GM23248 (cell line): ENCODE measurements at places on chromosomes 6 and 20.

GRCh38 chr6:149806127-149806526, 56.6 kb downstream of the PCMT1 start:
- H3K27me3 ChIP-seq: no peaks in the 10 kb centered on the region
- H3K4me1 ChIP-seq: no peaks in the 10 kb centered on the region

DNA sequence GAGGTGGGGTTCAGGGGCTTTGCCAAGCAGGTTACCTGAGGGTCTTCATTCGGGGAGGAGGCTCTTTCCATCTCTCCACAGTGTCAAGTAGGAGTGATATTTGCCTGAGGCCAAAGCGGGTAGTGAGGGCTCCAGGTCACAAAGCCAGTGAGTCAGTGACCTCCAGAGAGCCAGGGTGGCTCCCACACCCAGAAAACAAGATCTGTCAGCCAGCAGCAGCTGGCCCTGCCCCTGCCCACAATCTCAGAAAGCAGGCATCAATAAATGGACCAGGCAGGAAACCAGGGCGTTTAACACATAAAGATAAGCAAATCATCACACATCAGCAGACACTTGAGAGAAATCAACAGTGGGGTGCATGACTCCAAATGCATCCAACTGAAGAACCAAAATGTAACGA, 250.8 kb downstream of the CDH26 start:
- no peak overlapping the region for H3K4me3 ChIP-seq
- H3K27ac ChIP-seq: no peak overlapping the region
- no peaks in the 10 kb centered on the region for H3K36me3 ChIP-seq
- no peaks in the 10 kb centered on the region for H3K27me3 ChIP-seq
- no peak for DNase-seq

- no peak overlapping the region for H3K4me3 ChIP-seq
- no peak for DNase-seq
- H3K27me3 ChIP-seq: no peaks in the 10 kb centered on the region
- peaks cover 15% of the 10 kb centered on the region for H3K4me1 ChIP-seq
Observed at GRCh38 chr6:144161975-144162374, 11.7 kb downstream of the STX11 start.

GRCh38 chr6:117346142-117346930, 79.4 kb downstream of the ROS1 start:
- H3K27me3 ChIP-seq: no peaks in the 10 kb centered on the region
- peak overlapping the region; percentile 62 for H3K4me3 ChIP-seq
- 0 out of 2 replicates have a peak, but pooled peaks cover 6% of the 10 kb centered on the region for H3K4me1 ChIP-seq
- H3K27ac ChIP-seq: no peak overlapping the region
- DNase-seq: peak; percentile 58
- H3K36me3 ChIP-seq: no peaks in the 10 kb centered on the region

DNA sequence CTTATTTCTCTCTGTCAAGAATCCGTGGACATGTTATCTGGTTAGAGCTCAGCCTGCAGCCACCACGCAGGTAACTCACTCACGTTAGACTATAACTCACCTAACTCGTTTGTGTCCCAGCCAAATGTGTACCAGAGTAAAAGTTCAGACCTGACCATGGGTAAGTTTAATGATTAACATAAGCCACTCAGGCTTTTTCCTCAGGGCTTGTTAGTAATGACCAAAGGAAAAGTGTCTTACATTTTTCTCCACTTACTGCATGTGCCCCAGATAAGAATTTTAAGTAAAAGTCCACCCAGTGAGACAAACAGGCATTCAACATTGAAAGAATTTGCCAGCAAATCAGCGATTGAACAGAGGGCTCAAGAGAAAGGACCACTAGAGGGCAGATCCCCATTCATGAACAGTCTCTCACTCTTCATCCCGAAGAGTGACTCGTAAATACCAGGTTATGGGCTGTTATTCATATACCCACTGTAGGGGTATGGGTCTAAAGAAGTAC, at the start of gene PKHD1:
TSS of gene PKHD1 (minus strand) at position 116 of the 502 bp plus-strand sequence. CDS start 2,680 bp downstream, outside the sequence.
- H3K4me1 ChIP-seq: no peaks in the 10 kb centered on the region
- no peak within 1 kb of the TSS for H3K27ac ChIP-seq
- no peak within 1 kb of the TSS for H3K4me3 ChIP-seq
- no peaks in the 10 kb centered on the region for H3K36me3 ChIP-seq

GRCh38 chr20:35176132-35176531, 4.3 kb downstream of the PROCR start:
- H3K27ac ChIP-seq: no peak overlapping the region
- H3K27me3 ChIP-seq: no peaks in the 10 kb centered on the region
- no peak for DNase-seq

GRCh38 chr6:87444362-87444761, 28.4 kb upstream of the SLC35A1 start:
- H3K27me3 ChIP-seq: 0 out of 2 replicates have a peak, but pooled peaks cover 6% of the 10 kb centered on the region
- no peaks in the 10 kb centered on the region for H3K36me3 ChIP-seq

DNA sequence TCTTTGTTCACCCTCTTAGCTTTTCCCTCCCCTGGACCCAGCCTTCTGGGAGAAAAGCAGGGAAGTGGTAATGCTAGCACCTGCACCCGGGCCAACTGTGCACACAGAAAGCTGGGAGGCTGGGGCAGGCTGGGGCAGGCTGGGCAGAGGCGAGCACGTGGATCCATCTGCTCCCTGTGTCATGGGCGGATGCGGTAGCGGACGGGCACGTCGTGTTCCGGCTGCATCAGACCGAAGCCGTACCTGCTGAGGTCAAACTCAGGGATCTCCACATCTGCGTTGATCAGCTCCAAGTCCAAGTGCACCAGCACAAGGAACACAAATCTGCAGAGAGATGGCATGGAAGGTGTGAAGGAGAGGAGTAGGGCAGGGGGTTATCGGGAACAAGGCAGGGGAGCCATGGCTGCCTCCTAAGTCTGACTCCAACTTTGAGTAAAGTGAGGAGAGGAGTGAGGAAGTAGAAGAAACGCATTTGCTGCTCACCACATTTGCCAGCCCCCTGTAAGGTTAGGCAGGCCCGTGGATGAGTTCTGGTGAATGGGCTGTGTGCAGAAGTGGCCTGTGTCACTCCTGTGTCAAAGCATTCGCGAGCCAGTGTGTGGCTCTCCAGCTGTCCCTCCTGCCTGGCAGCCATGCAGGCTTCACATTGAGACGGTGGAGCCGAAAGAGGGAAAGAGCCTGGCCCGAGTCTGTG, 25.4 kb upstream of the KCNB1 start:
- H3K36me3 ChIP-seq: peaks cover 25% of the 10 kb centered on the region
- DNase-seq: no peak
- H3K4me3 ChIP-seq: no peak overlapping the region

DNA sequence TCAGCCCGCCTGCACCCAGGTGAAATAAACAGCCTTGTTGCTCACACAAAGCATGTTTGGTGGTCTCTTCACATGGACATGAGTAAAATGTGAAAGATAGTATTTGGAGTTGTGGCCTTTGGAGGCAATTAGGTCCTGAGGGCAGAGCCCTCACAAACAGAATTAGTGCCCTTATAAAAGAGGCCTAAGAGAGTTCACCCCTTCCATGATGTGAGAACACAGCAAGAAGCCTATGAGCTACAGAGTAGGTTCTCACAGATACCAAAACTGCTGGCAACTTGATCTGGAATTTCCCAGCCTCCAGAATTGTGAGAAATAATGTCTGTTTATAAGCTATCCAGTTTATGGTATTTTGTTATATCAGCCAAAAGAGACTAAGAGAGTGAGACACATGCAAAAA, 74.5 kb downstream of the TRDN start:
- no peak overlapping the region for H3K27ac ChIP-seq
- no peaks in the 10 kb centered on the region for H3K4me1 ChIP-seq
- no peak for DNase-seq
